Naive thymus-derived CD8-positive, alpha-beta T cell (primary cell): ENCODE measurements at places on chromosomes 1 and 21.

GRCh38 chr1:14662116-14662515, 63.6 kb downstream of the KAZN start:
- no peak for DNase-seq

GRCh38 chr1:203335503-203335902, 15.4 kb downstream of the FMOD start:
- DNase-seq, result no peak

GRCh38 chr1:11339346-11340232, 66.6 kb downstream of the UBIAD1 start:
- DNase-seq, result no peak

DNA sequence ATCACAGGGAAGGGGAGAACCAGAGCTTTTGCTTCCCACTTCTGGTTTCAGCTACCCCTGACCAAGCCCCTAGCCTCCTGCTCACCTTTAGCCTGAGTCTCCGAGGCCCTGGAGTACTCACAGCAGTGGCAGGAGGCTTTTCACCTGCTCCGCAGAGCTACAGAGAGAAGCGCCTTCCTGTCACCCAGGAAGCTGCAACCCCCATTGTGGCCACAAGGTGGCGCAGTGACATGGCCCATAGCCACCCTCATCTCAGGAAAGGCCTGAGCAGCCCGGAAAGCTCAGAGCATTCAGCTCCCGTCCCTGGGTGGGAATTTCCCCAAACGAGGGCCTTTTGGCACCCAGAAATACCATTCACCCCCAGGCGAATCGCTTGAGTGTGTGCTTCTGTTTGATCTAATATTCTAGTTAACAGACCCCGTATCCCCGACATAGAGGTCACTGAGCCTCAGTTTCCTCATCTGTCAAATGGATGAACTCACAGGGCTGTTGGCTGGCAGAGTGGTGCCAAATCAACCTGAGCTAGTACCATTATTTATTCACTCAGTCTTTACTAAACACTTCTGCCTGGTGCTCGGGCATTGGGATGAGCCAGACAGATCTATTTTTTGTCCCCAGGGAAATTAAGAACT, 25.3 kb downstream of the A3GALT2 start:
- DNase-seq, result peak; percentile 62

- DNase-seq, result no peak
Measured at GRCh38 chr1:51280321-51280978, 44.4 kb downstream of the RNF11 start.

GRCh38 chr1:9722378-9722749, 70.8 kb downstream of the PIK3CD start:
- no peak for DNase-seq

DNA sequence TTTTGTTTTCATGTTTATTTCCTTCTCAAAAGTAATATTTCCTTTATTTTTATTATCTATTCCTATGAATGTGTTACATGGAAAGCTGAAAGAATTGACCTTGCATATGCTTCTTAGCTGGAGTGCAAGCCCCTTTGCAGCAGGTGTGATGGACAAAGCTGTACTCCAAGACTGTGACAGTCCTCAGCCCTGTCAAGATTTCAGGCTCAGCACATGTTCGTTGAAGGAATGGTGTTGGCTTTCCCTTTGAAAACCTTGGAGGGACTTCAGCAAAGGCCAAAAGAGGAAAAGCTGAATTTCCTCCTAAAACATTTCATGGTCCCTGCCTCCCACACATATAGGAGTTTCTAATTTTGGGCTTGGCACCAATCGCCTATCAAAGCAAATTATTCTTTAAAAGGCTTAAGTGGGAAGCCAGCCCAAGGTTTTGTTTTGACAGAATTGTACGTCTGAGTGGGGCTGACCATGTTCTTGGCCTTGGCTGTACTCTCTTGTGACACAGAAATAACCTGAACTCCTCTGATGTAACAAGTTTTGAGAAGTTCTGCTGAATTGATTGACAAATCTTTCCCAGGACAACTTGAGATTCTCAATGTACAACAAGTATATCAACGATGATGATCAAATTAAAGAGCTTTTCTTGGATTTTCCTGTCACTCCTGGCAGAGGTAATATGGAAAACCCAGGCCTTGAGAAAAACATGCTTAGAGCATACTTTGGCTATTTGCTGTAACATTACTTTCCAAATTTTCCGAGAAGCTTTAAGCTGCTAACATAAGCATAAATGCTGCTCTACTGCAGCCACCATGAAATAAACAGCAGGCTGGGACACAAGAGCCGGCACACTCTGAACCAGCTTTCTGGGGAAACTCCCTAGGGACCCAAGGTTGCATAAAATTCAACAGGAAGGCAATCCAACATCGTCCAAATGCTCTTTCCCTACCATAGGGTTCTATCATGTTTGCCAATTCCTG, 135.7 kb upstream of the ZNF648 start:
- DNase-seq, result no peak

DNA sequence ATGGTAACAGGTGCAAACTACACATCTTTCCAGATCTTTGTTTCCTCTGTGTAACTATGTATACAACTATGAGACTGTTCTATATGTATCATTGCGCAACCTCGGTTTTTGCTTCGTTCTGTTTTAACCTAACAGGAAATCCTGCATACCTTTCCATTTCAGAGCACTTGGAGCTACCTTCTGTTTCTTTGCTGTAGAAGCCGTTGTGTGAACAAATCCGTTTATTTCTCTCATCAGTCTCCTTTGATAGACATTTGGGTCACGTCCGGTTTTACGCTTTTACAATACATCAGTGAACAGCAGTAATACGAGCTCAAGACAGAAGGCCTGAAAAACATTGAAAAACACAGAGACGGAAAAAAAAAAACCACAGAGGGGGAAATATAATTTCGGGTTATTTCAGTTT, 10.5 kb downstream of the ATP5IF1 start:
- peak; percentile 90 for DNase-seq

DNA sequence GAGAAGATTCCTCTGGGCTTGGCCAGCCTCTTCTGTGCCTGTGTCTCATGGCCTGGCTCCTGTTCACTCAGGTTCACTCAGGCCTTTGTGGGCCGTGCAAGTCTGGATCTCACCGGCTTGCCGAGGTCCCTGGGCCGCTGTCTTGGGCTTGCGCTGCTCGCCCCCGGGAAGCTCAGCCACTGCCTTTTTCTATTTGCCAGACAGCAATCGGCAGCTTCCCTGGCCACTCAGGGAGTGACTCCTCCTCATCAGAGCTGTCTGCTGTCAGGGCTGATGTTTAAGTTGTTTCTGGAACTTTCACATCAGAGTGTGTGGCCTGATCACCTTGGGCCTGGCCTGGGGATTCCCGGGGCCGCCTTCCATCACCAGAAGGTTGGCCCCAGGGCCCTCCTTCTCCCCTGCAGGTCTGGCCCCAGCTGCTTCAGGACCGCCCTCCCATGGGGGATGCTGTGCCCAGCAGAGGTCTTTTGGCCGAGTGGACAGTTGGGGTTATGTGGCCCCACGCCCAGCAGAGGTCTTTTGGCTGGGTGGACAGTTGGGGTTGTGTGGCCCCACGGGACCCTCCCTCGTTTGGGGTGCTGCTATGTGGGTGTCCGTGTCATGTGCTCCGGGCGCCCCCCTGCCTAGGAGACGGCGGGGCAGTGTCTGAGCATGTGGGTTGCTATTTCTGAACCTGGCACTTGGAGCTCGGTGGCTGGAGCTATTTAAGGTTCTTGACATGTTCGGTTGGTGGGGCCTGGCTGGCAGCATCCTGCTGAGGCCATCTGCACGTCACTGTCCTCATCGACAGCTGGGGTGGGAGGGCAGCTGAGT, 12.5 kb downstream of the SLX9 start:
- no peak for DNase-seq

DNA sequence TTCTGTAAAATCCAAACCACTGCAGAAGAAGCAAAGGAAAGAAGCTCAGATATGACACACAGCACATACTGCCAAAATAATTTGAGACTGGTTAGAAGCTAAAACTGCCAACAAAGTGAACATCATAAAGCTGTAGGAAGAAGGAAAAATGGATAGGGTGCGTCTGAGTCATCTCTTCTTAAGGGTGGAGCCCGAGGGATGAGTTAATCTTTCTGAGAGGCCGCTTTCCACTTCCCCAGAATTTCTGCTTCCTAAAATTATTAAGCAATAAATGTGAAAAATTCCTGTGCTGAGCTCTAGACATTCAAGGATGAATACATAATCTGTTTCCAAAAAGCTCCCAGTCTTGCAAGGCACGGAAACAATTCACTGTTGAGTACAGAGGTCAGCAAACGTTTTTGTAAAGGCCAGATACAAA, 20.1 kb downstream of the PPT1 start:
- DNase-seq, result no peak

DNA sequence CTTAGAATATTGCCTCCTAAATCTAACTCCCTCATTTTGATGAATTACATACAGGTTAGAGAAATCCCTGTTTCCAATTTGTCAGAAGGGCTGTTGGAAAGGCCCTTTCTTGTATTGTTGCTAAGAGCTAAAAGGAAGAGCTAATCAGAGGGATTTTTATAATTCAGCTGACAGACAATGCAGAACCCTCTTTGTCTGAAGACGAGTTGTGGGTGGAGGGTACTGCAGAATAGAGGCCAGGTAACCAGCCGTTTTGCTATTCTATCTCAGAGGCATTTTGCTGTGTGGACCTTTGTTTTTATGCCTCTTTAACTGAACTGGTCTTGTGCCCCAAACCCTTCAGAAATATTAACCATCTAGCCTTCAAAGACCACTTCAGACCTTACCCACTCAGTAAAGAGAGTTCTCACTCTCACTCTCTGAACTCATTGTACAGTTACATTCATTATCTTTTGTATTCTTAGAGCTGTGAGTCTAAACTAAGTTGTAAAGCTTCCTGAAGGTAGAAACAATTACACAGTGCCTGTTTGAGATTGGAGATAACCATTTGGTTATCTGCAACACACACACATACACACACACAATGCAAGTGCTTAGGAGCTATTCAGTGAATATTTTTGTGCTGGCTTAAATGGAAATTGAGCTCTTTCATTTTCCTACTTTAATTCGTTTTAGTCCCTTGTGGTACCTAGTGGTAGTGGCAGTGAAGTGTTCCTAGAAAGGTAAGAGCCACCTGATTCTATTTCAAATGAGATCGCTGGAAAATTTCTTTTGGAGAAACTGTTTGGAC, 19.7 kb downstream of the KPNA6 start:
- no peak for DNase-seq

- DNase-seq, result no peak
Measured at GRCh38 chr21:31257265-31257664, 86.8 kb downstream of the TIAM1 start.

GRCh38 chr1:105516068-105516467, 1540.4 kb upstream of the PRMT6 start:
- DNase-seq, result no peak

DNA sequence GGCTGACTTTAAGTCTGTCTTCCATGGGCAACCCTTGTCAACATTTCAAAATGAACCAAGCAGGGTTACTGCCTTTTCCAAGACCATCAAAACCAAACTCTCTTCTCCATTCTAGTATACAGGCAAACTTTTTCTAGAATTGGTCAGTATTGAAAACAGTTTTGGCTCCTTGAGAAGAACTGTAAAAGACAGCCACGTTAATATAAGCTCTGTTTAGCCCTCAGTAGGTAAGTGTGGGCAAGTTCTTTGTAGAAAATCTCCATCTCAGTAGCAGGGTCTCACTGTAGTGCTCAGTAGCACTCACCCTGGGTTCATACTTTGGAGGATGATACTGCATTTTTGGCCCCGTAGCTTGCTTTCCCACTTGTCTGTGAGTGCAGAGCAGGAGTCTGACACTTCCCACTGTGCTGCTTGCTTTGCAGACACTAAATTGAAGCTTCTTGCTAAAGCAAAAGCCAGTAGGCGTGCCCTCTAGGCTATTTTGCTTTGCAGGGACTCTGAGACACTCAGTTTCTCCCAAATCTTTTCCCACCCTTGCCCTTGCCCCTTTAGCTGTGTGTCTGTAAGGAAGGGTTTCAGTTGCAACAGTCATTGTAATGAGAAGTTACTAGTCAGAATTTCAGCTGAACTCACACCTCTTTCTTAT, 34.3 kb upstream of the CACYBP start:
- no peak for DNase-seq

- DNase-seq, result no peak
Measured at GRCh38 chr1:165495858-165496205, 48.0 kb upstream of the LRRC52 start.

DNA sequence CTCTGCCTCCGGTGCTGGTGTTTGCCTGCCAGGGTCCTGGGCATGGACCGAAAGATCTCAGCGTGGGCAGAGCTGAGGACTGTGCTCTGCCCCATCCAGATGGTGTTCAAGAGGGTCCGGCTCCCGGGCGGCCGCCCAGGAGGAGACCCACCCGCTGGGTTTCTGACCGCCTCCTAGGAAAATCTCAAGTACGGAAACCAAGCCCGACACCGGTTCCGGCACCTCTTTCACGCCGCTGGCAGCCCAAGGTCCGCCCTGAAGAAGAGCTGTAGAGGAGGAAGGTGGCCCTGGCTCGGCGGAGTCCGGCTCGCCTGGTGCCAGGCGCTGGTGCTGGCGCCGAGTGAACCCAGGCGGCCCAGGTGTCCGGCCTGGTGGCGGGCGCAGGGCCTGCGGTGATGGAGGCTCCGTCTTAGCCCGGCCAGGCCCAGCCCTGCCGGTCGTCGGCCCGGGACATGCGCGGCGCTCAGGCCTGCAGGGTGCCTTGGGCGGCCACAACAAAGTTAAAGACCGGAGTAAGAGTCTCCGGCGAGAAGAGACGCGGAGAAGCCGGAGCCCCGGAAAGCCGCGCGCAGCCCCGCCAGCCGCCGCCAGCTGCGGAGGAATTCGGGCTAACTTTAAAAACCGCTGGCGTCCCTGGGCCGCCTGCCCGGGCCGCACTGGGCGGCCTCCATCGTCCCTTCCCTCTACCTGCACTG, 1.5 kb downstream of the GRIK3 start:
- DNase-seq, result no peak

DNA sequence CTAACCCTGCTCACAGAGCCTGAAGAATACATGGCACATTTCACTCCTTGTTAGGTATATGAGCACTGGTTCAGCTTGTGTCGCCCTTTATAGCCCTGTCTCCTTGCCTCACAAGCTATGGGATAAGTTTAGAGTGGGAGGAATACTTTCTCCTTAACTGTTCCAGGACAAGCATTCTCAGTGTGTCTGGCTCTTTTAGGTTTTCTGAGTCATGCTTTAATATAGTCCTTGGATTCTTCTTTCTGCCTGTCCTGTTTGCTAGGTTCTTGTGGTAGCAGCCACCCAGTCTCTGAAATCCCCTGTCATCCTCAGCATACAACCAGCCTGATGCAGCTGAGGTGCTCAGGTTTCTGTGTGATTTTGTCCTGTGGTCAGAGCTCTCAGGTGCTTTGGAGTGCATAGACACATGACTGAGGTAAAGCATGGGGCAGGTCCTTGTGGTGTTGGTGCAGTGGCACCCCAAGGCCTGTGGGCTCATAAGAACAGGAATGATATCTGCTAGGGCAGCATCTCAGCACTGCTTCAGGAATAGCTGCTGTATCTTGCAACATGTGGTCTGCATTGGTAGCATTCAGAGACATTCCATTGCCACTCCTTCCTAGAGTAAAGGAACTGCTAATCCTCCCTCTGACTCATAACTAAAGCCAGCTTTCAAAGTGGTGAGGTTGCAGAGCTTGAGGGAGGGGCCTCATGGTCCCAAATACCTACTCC, 14.2 kb upstream of the CASQ2 start:
- no peak for DNase-seq

- no peak for DNase-seq
Measured at GRCh38 chr1:203638950-203639349, 12.3 kb downstream of the ATP2B4 start.

GRCh38 chr1:186499571-186499970, 38.7 kb upstream of the PDC start:
- DNase-seq, result no peak

- no peak for DNase-seq
Measured at GRCh38 chr21:19640964-19641363, 1237.4 kb upstream of the TMPRSS15 start.

GRCh38 chr1:156081917-156082308, 352 bp downstream of the MEX3A start:
- DNase-seq, result no peak

GRCh38 chr1:110281363-110282290, 57.5 kb upstream of the RBM15 start:
- no peak for DNase-seq
